ENCODE measurements at places on chromosomes 16 and 17. TPM values are rescaled to one million over a fixed set of nuclear protein-coding genes. Genes with fewer than 3 reads are reported as not detected.

GRCh38 chr17:36755586-36755985, 154.2 kb downstream of the MRM1 start:
- no peak for DNase-seq

GRCh38 chr17:8418471-8418870, 17.2 kb upstream of the NDEL1 start:
- no peak for DNase-seq

DNA sequence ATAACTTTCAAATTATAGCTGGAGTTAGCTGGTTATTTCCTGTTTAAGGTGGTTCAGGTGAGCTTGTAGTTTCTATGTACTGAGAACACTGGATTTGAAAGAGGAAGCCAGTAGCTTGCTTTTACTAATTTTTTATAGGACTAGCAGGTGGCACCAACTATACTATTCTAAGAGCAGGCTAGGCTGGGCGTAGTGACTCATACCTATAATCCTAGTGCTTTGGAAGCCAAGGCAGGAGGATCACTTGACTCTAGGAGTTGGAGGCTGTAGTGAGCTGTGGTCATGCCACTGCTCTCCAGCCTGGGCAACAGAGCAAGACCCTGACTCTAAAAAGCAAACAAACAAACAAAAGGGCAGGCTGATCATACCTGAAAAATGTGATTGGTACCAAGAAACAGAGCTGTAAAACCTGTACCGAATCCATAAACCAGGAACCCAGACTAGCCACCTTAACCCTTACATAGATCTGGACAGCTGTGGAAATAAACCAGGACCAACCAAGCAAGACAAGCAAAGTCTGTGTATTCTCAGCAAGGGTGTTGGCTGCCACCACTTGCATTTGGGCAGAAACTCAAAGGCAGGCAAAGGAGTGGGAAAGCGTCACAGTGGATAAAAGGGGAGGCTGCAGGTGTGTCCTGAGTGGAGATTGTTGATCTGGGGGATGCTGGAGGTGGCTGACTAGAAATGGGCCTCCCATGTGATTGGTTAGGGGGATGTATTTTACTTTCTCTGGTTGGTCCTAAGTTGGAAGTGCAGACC, 36.3 kb downstream of the SLC47A1 start:
- DNase-seq = no peak

DNA sequence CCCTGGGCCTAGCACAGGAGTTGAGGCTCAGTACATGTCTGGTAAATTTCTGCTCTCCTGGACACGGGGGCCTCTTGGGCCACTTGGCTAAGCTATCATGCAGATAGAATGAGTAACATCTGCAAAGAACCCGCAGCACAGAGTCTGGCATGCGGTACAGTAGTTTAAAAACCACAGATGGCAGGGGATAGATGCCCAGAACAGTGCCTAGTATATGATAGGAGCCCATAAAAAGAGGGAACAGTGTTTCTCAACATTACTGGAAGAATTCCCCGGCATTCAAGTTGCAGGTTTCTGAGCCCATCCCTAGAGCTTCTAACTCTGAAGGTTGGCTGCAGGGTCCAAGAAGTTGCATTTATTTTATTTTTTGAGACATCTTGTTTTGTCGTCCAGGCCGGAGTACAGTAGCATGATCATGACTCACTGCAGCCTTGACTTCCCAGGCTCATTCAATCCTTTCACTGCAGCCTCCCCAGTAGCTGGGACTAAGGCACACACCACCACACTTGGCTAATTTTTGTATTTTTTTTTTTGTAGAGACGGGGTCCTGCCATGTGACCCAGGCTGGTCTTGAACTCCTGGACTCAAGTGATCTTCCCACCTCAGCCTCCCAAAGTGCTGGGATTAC, 5.8 kb downstream of the CDIPT start:
- no peak for DNase-seq

DNA sequence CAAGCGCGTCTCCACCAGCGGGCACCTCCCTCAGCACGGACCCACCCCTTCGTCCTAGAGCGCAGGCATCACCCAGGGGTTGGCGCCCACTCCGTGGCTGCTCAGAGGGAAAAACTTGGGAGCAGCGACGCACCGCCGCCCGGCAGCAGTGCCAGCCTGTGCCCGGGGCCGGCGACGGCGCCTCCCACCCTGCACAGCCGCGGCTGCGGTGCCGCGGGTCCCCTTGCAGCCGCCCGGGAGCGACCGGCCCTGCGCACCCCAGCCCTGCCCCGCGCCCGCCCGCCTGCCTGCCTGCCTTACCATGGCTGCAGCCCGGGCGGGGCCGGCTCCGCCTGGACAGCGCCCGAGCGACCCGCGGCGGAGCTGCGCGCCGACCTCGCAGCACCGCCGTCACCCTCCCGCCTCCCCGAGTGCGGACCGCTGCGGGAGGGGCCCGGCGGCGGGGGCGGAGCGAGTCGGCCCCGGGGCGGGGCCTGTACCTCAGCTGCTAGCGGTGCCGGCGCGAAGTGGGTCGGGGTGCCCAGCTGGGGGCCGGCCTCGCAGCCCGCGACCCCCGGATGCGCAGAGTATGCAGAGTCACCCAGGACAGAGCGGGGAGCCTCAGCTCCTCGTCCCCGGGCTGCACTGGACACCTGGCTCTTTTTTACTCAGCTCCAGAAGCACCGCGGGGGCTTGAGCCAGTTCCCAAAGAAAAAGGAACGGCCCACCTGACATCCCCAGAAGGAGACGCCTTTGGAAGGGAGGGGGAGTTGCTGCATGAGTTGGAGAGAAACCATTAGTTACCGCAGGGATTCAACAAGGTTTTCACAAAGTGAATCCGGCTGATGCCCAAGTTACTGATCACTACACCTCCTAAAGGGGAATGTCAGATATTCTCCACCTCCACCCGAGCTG, 17.5 kb upstream of the MTMR4 start:
- peak; percentile 82 for DNase-seq

DNA sequence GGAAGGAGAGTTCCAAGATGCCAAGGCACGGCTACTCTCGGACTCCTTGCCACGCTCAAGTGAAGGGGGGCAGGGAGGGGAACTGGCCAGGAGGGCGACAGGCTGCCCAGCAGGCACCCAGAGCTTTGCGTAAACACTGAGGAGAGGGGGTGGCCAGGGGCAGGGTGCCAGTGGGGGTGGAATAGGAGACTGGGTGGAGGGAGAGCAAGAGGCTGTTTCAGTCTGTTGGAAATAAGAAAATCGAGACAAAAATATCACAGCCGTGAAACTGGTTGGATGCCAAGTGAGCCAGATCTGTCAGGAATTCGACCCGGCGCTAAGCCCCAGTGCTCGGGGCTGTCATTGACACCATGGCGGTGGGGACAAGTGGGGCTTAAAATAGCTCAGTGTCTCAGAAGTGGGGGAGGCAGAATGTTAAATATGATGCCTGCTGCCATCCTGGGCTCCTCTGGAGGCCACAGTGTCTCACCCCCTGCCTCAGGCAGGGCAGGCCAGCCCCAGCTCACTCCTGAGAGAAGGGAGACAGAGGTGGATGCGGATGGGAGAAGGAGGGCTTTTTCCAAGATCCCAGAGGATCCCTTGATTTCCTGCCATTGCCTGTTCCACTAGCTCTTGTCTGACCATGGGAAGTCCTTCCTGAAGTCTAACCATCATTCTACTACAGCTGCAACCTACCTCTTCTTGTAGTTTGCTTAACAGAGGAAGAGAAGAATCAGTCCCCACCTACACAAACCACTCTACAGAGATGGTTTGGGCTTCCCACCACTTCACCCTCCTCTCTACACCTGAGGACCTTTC, 9.5 kb downstream of the PNMT start:
- DNase-seq = peak; percentile 92

- DNase-seq = no peak
Measured at GRCh38 chr17:17358060-17358751, 55.0 kb downstream of the NT5M start.

GRCh38 chr16:35749253-35750141, 2290.1 kb downstream of the TP53TG3F start:
- no peak for DNase-seq

GRCh38 chr16:73878611-73879010, 418.0 kb upstream of the PSMD7 start:
- DNase-seq = no peak

GRCh38 chr17:66834919-66835454, at the start of gene CACNG5:
TSS of gene CACNG5 (plus strand) at chr17:66835117. CDS start at chr17:66877333, 42,216 bp downstream.
- no peak for DNase-seq

GRCh38 chr16:1890024-1890707, 18.2 kb upstream of the MEIOB start:
- DNase-seq = no peak

- no peak for DNase-seq
Measured at GRCh38 chr17:47949946-47950345, 7.7 kb downstream of the PRR15L start.

- DNase-seq = no peak
Measured at GRCh38 chr17:4249452-4250029, 14.2 kb downstream of the ANKFY1 start.

DNA sequence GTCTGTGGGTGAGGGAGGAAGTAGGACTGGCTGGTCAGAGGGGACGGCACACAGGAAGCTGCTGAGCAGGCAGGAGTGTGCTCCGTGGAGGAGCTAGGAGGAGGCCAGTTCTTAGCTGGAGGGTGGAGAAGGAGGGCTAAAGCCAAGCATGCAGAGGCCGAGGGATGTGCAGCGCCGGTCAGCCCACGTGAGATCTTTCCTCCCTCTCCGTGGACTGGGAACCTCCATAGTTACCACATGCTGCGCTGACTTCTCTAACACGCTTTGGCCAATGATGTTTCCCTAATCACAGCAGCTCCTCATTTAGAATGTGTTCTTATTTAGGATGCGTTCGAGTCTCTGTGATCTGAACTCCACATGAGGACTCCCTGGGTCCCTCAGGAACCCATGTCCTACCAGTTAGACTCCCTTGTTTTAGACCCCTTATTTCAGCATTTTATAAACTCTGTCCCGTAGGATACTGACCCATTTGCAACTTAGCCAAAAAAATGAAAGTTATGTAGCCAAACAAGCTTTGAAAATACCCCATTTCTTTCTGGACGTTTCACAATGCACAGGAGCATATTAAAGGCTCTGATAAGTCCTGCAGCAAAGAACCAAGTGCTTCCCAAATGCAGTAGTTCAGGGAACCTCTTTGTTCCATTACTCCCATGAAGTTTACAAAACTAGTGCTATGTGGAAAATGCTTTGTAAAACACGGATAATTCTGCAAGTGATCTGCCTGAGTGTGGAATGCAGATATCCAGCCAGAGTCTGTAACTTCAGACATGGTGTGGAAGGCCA, 51.4 kb downstream of the IRF8 start:
- no peak for DNase-seq

DNA sequence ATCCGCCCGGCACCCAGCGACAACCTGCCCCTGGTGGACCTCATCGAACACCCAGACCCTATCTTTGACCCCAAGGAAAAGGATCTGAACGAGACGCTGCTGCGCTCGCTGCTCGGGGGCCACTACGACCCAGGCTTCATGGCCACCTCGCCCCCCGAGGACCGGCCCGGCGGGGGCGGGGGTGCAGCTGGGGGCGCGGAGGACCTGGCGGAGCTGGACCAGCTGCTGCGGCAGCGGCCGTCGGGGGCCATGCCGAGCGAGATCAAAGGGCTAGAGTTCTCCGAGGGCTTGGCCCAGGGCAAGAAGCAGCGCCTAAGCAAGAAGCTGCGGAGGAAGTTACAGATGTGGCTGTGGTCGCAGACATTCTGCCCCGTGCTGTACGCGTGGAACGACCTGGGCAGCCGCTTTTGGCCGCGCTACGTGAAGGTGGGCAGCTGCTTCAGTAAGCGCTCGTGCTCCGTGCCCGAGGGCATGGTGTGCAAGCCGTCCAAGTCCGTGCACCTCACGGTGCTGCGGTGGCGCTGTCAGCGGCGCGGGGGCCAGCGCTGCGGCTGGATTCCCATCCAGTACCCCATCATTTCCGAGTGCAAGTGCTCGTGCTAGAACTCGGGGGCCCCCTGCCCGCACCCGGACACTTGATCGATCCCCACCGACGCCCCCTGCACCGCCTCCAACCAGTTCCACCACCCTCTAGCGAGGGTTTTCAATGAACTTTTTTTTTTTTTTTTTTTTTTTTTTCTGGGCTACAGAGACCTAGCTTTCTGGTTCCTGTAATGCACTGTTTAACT, 1.0 kb downstream of the NOG start:
- no peak for DNase-seq

- DNase-seq = no peak
Measured at GRCh38 chr16:50856991-50857390, 115.1 kb downstream of the CYLD start.

DNA sequence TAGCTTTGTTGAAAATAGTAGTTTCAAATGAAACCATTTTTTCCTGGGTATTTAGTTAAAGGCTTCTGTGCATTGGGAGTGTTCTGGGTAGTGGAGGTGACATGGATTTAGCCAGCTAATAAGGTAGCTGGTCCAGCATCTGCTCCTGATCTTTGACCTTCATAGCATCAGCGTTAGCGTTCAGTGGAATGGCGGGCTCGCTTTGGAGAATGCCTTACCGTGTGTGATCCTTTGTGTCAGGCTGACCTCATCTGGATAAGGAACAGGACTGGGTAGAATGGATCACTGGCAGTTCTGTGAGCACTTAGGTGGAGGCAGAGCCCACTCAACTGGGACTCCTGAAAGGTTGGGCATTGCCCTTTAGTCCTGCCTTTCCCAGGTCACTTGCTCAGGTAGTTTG, 3.7 kb downstream of the SAP30BP start:
- no peak for DNase-seq

GRCh38 chr16:69942099-69942491, 9.0 kb upstream of the CLEC18A start:
- DNase-seq = no peak

GRCh38 chr16:12747261-12747660, 56.4 kb downstream of the CPPED1 start:
- DNase-seq = no peak

- no peak for DNase-seq
Measured at GRCh38 chr16:89134269-89134668, 37.3 kb upstream of the CDH15 start.

GRCh38 chr17:80804466-80804865, 187.2 kb upstream of the CHMP6 start:
- DNase-seq = peak; percentile 38

DNA sequence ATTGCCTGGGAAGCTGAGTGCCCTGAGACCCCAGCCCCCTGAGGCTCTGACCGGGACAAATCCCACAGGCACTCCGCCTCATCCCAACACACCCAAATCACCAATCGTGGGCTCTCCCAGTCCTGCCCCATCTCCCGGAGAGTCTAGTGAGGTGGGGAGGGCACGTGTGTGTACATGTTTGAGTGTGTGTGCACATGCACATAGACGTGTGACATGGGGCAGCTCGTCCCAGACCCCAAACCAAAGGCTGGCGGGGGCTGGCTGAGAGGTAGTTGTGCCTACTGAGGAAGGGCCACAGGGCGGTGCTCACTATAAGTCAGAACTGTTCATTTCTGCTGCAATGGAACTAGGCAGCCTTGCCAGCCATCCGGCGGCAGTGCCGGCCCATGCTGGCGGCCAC, 8.6 kb downstream of the SNAI3 start:
- DNase-seq = no peak

Gene SLC16A11
- total RNA-seq = not detected

Gene TNP2
- total RNA-seq = not detected

Gene EFCAB5
- total RNA-seq = 1.1 TPM

Gene PSMC3IP
- total RNA-seq = 2.9 TPM

Gene SKA2
- 15.4 TPM for total RNA-seq

Gene KRTAP17-1
- not detected for total RNA-seq

Gene SOX9
- 2.4 TPM for total RNA-seq

Gene MAP2K6
- 6.7 TPM for total RNA-seq

Gene HERPUD1
- 108 TPM for total RNA-seq
